Stimulated activated CD4-positive, alpha-beta T cell treated with anti-CD3 and anti-CD28 coated beads, Interleukin-1b, Interleukin-23, amount 100 ng/mL, for 1 hour (primary cell): ENCODE measurements at places on chromosomes 6 and 20.

GRCh38 chr6:12546410-12547002, 170.1 kb upstream of the PHACTR1 start:
- DNase-seq = no peak

DNA sequence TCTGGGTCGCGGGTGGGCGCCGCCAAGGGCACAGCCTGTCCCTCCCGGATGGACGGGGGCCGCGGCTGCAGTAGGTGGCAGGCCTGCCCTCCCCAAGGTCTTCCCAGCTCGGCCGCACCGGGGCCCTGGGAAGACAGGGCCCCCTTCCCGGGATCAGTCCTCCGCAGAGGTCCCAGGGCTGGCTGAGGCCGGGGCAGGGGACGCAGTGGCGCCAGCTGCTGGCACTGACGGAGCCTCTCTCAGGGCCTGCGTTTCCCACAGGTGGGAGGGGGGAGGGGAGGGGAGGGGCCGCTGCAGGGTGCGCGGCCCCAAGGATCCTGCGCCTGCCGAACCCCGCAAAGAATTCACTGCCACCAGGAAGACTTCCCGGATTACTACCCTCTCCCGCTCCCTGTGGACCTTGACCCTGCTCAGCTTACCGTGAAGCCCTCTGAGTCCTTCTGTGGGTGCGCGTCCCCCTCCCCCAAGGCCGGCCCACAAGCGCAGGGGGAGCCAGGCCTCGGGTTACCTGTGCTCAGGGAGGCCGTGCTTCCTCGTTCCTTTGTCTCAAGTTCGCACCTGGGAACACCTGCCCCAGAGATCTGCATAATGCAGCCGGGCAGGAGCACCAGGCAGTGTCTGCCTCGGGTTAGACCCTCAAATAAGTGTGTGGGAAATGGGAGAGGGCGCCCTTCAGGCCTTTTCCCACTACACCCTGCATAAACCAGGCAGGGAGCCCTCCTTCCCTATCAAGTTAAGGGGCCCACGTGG, 5.1 kb downstream of the LZTS3 start:
- DNase-seq = no peak

DNA sequence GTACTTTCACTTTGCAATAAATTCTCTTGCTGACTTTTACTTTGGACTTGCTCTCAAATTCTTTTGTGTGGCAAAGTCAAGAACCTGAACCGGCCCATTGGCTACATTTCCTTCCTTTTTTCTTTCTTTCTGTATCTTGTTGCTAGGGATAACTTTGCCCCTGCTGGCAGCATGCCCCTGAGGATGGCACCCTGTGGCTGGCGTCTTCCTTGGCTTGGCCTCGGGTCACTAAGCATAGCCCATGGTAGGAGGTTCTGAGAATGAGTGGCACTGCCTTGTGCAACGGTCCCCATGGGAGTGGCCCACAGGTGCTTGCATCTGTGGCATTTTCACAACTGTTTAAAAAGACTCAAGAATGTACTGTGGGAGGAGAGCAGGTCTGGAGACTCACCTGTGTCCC, 14.0 kb upstream of the HLA-F start:
- no peak for DNase-seq

DNA sequence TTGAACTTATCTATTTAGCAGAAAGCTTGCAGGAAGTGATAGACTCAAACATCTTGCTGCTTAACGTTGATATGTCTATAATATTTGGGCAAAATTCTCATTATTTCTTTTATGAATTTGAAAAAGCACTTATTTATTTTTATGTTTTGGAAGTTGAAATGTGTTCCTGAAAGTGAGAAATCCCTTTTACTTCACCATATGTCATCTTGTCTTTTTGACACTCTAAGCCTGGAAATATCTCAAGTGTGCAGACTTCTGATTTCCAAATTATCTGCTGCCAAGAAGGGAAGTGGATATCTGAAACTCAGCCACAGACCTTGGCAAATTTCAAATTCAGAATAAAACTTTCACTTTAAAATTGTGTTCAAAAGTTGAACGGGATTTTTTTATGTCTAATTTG, 368.7 kb upstream of the MANEA start:
- no peak for DNase-seq

DNA sequence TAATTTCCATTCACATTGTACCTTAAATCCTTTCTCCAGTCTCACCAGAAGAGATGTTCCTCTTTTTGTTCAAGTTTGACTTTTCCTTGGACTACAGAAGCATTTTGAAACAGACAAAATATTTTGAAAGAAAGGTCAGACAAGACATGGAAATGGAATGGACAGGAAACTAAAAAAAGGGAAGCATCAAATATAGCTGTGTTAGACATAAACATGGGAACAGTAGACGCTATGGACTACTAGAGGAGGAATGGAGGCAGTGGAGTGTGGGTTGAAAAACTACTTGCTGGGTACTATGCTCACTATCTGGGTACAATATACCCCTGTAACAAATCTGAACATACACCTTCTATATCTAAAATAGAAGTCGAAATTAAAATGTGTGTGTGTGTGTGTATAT, 4.1 kb upstream of the FAM135A start:
- DNase-seq = no peak

GRCh38 chr20:41100001-41100480, 37.3 kb upstream of the PLCG1 start:
- DNase-seq = no peak

DNA sequence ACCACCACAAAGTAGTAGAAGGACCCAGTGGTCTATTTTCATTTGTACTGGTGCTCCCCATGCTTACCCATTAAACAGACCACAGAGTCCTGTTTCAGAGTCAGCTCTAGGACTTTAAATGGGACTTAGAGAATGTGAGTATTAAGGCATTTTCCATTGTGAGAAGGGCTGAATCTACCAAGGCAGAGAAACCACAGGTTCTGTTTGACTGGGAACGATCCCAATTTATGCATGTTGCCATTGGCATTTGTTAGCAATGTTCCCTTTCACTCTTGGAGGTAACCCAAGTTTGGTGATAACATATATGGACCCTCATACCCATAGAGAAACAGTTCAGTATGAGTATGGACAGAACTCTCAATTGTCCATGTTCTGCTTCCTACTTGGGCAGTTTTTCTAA, 672.8 kb downstream of the KIF16B start:
- DNase-seq = no peak

DNA sequence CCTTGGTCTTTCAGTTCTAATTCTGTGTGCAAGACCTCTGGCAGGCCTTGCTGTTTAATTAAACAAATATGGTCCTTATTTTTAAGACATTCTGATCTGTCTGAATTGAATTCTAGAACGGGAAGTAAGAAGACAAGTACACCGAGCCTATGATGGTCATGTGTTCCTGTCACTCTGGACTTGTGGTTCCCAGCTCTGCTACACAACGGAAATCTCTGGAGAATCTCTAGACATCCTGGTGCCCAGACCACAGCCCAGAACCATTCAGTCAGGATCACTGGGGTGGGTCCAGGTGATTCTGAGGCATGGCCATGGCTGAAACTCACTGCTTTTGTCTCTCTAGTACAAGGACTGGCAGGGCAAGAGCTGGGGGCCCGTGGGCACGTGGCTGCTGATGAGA, 15.9 kb upstream of the KCNK16 start:
- DNase-seq = no peak

- no peak for DNase-seq
These were observed 368.9 kb upstream of the SULF2 start for GRCh38 chr20:48154040-48154765.
